LoVo (cell line): ENCODE measurements at places on chromosomes 16 and 17.

DNA sequence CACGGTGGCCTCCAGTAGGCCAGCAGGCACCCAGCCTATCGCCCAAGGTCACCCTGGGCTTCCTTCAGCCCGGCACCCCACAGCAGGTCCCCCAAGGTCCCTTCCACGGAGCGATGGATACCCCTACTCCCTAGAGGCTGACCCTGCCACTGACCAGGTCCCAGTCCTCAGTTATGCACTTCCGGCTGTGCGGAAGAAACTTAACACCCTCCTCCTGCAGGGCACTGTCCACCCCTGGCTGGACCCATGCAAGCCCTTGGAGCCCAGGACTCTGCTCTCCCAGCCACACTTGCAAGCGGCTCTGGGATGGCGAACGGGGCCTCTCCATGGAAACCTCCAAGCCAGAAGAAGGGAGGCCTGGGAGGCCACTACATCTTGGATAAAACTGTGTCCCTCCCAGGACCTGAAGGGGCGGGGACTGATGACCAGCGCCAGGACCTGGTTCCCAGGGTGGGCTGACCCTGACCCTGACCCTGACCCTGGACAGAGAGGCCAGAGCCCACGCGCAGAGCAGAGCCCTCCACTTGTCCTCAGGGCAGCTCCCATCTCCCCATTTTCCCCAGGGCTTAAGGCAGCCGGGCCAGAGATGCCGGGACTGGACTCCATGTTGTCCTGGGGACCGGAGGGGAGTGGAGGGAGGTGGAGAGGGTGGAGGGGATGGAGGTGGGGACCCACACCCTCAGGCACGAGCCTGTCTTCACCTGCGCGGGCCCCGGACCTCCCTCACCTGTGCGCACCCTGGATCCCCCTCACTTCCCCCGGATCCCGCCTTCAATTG, 734 bp downstream of the CEP131 start:
- DNase-seq, result no peak

- DNase-seq, result no peak
Observed at GRCh38 chr16:49556249-49556605, 182.6 kb downstream of the C16orf78 start.

GRCh38 chr17:54172985-54173316, 350.2 kb downstream of the KIF2B start:
- no peak for DNase-seq

- DNase-seq, result no peak
Observed at GRCh38 chr16:1343428-1344242, 8.0 kb downstream of the TSR3 start.

- no peak for DNase-seq
Observed at GRCh38 chr17:80612997-80613731, 68.5 kb downstream of the RPTOR start.

DNA sequence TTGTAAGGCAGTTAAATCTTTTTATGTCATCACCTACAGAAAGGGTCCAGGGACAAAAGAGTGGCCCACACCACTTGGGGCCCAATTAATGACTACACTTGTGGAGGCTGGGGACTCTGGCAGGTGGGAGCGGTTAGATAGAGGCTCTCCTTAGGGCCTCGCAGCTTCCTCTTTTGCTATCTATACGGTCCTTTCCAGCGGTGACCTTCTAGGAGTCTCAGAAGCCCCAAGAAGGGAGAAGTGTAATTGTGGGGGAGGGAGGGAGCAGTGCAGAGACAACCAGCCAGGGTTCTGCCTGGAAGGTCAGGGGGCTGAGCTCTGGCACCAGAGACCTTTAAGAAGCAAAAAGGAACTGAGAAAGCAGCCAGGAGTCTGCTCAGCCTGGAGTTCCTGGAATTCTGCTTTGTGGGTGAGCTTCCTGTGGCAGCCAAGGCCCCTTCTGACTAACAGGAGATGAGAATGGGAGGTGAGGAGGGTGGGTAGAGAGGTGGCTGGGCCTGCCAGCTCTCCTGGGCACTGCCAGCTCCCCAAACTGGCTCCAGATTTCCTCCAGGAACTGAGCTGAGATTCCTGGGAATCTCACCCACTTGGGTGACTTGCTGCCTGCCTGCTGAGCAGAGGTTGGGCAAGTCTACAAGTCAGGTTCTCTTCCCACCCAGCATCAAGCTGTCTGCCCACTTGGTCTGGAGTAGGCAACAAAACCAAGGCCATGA, 16.3 kb upstream of the MAP3K14 start:
- DNase-seq, result no peak

DNA sequence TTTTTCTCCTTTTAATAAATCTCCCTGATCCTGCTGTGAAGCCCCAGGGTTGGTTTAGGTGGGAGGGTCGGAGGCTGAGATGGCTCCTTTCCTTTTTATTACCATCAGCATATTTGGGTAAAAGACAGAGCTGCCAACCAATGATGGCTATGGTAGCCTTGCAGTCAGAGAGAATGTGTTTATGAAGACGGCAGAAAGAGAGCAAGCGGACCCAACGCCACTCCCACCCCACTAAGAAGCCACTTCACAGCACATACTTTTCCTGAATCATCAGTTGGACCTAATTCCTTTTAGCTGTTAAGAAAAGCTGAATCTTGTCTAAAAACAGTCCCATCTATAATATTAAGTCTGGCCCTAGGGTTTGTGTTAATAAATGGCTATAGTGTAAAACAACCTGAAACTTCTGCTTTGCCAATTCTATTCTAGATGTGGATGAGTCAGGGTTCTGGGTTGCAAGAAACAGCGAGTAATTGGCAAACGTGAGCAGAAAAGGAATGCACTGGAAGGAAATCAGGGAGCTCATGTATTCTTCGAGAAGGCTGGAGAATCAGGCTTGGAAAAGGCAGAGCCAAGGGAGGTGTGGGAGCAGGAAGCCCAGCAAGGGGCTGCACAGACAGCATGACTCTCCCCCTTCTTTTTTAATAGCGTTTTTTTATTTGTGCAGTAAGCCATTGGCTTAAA, 34.0 kb upstream of the PRKCA start:
- DNase-seq, result no peak

GRCh38 chr17:27615121-27615520, 15.9 kb upstream of the LGALS9 start:
- no peak for DNase-seq

DNA sequence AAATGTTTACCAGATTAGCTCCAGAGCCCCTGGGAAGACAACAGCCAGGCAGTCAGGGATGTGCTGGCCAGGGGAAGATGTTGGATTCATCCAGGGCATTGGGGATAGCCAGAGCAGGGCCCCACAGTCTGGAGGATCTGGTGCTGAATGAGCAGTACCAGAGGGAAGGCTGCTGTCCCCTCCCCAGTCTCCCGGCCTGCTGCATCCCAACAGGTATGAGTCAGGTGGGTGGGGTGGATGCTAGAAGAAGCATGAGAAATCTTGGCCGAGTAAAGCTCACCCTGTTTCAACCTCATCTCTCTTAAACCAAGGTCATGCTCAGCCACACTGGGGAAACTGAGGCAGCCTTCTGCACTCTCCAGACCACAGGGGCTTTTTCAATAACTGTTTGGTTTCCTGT, 71.9 kb upstream of the SEC14L1 start:
- peak; percentile 32 for DNase-seq

DNA sequence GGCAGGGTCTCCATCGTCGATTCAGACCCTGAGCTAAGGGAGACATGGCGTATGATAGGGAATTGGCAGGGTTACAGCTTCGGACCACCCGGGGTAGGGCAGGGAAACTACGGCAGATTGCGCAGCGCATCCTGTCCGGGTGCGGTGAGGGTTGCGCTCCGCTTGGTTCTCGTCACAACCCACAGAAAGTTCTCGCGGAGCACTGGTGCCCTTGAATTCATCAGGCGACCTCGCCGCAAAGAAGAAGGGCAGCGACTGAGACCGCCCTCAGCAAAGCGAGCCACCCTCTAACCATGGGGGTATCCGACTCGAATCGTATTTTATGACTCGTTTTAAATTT, 1.2 kb downstream of the HS3ST3B1 start:
- no peak for DNase-seq

- no peak for DNase-seq
Observed at GRCh38 chr16:82835487-82836155, 208.9 kb downstream of the CDH13 start.

DNA sequence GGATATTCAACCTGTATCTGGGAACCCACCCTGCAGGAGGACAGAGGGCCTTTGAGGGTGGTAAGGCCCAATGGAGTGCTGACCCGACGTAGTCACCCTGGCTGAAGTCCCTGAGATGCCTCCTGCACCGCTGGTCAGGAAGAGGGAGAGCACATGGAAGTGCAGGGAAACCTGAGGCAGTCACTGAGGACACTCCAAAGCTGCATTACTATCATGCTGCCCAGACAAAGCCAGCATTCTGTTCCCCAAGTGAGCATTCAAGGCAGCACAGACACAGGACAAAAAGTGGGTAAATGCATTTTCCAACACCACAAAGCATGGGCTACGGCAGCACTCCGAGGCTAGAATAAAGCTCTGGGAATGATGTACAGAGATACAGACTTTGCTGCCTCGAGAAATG, 46.8 kb upstream of the BCAR1 start:
- no peak for DNase-seq

- no peak for DNase-seq
Observed at GRCh38 chr16:74691093-74691855, 9.4 kb downstream of the MLKL start.

DNA sequence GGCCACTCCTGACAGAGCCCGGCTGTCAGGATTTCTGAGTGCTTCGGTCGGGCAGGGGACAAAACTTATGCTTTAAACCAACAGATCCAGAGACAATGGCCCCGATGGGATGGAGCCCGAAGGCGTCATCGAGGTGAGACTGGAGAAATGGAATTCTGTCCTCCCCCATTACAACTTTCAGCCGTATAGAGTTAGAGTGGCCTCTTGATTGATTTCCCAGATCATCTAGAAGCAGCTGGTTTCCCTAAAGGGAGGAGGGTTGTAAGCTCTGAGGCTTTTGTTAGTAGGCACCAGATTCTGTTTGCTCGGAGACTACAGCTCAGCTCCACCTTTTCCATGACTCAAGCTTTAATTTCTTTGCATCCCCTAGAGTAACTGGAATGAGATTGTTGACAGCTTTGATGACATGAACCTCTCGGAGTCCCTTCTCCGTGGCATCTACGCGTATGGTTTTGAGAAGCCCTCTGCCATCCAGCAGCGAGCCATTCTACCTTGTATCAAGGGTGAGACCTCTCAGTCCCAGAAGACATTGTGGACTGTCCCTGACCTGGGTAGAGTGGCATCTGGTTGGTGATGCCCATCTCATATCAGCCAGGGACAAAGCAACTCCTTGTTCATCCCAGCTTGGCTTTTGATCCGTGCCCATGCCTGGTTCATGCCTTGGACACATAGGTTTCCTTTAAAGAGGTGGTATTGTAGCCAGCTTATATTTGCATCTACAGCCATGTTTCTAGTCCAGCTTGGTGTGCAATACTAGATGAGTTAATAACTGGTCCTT, 5.1 kb upstream of the CD68 start:
- DNase-seq, result no peak

- DNase-seq, result no peak
Observed at GRCh38 chr16:87169509-87169995, 147.6 kb downstream of the C16orf95 start.

DNA sequence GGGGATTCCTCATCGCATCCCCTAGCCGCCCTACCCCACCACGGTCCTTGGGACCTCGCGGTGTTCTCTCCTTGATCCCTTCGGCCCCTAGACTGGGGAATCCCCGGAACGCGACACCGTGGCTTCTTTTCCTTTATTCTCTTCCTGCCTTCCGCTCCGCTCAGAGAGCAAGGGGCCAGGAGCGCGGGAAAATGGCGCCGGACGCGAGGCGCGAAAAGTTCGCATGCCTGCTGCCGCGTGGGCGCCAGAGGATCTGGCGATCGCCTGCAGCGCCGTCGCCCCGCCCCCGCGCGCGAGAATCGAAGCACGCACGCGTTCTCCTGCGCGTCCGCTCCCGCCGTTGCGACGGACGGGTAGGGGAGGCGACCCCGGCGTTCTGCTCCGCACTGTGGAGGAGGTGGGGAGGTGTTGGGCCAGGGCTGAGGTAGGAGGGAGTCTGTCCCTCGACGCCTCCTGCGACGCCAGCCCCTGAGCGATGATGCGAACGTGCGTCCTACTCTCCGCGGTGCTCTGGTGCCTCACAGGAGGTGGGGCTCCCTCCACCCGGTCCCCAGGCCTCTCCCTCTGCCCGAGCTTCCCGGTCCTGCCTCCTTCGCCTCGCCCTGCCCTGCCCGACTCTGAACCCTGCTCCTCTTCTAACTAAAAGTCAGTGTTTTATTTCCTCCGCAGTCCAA, at the start of gene ZPBP2:
Gene ZPBP2 (plus strand): TSS at position 323 of the 674 bp plus-strand sequence. CDS start 153 bp downstream, at position 476.
- no peak for DNase-seq

DNA sequence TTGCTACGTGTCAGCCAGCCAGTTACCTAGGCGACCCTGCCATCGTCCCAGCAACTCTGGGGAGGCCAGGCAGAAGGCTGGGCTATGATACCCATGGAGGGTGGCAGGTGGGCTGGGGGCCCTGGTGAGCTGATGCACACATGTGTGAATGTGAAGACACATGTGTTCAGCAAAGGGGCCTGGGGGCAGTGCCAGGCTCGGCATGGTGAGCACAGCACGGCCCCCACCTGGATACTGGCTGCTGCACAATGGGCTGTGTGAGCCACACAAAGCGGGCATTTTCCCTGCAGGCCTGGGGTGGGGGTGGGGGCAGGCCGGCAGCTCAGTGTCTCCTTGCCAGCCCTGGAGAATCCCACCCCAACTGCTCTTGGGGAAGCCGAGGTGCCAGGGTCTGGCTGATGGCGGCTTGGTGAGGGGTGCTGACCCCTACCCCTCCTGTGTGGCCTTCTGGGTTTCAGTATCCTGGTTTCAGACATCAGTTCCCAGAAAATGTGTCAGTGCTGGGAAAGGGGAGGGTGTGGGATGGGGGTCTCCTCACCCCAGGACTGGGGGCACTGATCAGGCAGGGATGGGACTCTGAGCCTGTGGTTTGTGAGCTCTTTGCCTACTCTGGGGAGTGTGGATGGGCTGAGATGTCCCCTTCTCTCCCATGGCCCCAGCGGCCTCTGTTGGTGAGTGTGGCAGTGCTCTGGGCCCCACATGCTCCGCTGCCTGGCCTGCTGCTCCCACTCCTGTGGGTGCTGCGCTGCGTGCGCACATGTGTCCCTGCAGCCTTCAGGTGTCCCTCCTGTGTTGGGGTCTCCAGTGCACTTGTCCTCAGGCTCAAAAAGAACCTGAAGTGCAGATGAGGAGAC, 5.1 kb downstream of the LLGL1 start:
- DNase-seq, result no peak

- DNase-seq, result no peak
Observed at GRCh38 chr16:14309906-14310305, 238.8 kb downstream of the MRTFB start.

GRCh38 chr17:81385320-81386111, 9.7 kb upstream of the BAHCC1 start:
- no peak for DNase-seq
